ENCODE measurements at places on chromosomes 12 and 14.

DNA sequence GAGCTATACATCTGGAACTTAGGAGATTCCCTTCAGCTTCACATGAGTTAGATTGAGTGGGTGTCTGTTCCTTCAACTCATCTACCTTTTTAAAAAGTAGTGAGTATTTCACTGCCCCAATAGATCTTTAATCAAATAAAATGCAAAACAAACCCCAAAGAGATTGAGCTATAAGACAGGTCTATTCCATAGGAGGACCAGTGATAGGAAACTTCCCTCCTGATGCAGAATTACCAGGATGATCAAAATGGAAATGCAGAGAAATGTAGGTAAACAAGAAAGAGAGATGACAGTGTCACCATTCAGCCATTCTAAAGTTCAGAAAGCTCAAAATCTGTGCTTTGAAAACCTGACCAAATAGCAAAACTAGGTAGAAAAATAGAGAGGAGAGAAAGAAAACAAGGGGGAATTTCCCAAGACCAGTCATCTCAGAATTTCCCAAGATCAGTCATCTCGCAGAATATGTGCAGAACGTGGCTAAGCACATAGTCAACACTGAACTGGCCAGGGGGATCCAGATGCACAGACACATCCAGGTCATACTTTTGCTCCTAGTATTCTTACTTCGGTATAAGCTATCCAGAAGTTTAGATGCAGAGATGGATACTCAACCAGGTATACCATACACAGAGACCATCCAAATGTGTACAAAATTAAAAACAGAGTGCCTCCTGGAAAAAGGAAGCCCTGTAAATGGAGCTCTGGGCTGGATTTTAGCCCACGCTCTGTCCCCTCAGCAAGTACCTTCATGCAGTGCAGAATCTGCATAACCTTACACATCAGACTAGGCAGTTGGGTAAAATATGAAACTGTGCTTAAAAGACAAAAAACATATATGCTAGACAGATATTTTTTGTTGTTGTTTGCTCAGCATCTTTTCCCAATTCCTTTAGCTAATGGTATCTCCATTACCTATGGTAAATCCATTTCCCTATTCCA, 27.4 kb downstream of the SLC41A2 start:
- DNase-seq = no peak

DNA sequence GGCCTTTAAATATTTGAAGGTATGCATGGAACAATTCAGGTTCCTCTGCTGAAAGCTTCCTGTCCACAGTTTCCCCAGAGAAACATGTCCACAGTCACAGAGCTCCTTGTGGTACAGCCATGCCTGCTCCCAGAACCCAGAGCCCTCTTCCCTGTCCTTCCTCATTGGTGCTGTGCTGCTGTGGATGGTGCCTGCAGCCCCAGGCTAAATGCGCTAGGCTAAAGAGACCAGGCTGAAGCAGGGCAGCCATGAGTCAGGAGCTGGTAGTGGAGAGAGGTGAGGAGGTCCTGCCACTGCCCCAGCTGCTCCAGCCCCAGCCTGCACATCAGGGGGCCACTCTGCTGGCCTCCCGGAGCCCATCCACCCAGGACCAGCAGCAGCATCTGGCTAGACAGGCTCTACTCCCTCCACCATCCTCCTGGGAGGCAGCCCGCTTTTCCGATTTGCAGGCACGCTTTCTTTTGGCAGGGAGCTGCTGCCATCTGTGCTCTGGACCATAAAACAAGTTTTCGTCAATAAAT, 65.4 kb upstream of the DDX11 start:
- DNase-seq = no peak

- DNase-seq = no peak
These were observed 42.4 kb upstream of the BDKRB2 start for GRCh38 chr14:96162265-96162664.

DNA sequence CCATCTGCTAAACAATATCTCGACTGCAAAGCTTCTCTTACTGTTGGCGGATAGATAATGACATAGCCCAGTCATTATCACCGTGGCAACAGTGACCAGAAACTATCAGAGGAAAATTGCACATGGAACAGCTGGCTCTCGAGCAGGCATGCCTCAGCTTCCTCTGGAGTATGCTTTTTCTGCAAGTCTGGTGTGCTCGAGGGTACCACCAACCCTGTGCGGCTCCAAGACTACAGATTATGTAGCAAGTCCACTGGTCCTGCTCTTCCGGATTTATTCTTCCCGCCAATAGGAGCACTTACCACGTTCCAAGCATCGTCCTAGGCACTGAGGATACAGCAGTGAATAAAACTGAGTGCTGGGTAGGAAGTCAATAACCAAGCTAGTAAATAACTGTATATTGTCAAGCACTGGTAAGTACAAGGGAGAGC, 1.4 kb upstream of the GLRX5 start:
- no peak for DNase-seq

DNA sequence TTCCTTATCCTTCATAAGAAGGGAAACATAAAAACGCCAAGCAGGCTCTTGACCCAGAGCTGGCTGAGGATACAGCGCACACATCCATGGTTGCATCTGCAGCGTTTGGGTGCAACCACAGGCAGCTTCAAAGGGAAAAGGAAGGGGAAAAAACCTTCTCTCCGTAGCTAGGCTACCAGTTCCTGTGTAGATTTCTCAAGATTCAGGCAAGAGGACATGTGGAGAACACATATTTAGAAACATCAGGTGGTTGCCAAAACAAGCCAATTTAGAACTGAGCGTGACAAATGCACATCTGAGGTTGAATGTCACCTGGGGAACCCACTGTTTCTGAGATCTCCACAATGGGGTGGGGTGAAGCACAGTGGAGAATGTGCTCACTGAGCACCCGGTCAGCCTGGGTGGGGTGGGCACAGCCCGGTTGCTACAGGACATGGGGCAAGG, 78.3 kb upstream of the BDKRB2 start:
- DNase-seq = peak; percentile 43

DNA sequence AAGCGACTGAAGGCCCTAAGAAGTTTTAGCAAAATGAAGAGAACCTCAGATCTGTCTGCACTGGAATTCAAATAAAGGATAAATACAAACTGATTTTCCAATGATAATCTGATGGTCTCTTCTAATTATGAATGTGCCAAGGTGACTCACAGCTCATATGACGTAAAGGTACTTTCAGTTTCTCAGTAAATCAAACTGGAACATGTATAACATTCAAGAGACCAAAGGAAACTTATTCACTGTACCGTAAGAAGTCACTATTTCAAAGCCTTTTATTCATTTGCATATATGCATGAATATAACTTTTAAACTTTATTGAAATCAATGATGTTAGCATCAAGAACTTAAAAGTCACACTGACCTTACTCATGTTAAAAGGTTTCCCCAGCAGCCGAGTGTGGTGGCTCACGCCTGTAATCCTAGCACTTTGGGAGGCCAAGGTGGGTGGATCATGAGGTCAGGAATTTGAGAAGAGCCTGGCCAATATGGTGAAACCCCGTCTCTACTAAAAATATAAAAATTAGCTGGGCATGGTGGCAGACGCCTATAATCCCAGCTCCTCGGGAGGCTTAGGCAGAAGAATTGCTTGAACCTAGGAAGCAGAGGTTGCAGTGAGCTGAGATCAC, 52.2 kb downstream of the ATXN2 start:
- no peak for DNase-seq

GRCh38 chr14:30808576-30808975, 65.8 kb upstream of the COCH start:
- no peak for DNase-seq

DNA sequence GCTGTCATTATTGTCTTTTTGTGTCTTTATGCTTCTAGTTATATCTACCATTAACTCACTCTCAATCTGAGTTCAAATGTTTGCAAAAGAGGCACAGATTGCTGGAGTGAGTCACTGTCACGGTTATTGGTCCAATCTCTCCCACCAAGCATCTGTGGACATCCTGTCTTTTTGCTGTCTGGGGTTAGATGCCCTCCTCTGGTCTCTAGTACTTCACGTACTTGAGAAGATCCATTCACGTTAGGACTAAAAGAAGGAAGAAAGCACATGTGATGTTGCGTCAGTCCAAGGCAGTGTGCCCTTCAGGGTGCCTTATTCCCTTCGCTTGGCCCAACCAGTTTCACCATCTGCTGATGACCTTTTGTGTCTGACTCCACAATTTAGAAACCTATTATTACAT, 72.3 kb upstream of the STXBP6 start:
- DNase-seq = no peak

DNA sequence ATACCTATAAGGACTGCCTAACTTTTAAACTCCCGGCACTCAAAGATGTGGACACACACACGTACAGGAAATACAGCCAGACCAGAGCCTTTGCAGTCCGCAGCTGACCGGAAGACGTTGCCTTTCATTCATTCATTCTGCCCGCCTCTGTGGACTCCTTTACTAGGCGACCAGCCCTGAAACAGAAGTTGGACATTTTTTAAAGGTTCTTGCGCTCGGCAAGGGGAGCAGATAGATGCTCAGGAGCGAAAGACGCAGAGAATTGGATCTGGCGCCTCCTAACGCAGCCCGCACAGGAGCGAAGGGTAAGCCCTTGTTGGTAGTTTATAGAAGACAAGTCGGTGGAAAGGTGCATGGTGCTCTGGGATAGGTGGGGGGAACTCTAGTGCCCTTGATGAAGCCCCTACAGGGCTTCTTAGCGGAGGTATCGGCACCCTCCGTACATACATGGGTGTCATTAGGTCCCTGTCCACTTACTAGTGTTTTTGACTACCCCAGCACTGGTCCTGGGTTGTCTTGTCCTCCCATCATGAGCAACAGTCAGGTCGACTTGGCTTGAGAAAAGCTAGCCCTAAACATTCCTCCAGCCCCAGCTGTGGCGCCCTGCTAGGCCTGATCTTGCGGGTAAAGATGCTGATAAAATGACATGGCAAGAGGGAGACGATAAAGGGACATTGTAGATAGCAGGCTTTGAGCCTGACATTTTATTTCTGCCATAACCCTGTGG, at the start of gene KDM2B:
Gene KDM2B (minus strand): TSS at position 65 of the 727 bp plus-strand sequence. CDS start 112 bp downstream, outside the sequence.
- DNase-seq = peak; percentile 50

DNA sequence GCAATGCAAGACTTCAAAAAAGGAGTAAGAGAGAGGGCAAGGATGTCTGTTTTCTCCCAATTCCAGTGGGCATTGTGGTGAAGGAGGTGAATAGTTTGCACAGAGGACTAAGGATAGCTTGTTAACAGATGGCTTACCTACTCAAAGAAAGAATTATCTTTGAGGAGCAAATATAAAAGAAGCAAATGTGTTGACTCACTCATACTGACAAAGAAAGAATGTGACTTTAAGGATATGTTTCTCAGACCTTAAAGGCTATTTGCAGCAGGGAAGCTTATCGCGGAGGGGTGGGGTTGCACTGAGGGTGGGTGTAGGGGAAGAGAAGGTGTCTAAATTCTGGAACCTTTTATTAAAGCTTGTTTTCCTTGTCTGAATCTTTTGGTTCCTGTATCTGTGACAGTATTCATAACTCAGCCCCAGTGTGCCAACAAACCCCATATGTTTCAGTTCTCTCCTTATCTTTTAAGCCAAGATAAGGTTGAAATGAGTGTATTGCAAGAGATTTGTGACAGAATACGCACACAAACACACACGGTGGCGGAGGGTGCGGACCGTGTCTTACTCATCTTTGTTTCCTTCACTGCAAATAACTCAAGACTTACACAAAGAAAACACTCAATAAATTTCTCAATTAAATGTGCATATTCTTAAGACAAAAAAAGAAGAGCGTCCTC, 146.4 kb upstream of the ARID2 start:
- DNase-seq = no peak

- DNase-seq = no peak
These were observed 79.0 kb downstream of the ARL6IP4 start for GRCh38 chr12:123059500-123059899.

DNA sequence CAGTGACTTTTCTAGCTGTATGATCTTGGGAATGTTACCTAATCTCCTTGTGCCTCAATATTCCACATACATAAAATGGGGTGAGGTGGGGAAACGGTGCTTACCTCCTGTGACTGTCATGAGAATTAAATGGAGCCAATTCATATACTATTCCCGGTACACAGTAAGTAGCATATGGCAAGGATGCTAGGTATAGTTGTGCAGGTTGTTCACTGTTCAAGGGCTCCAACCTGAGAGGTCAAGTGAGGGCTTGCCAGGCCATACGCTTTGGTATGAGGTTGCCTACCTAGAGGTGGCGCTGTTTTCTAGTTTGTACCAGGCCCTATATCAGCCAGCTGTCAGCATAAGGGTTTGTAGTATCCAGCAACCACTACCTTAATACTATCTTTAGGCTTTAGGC, 3.6 kb upstream of the BATF start:
- no peak for DNase-seq

- no peak for DNase-seq
These were observed 301.3 kb downstream of the AEBP2 start for GRCh38 chr12:19740472-19741131.

- no peak for DNase-seq
These were observed 267.1 kb downstream of the CACNA1C start for GRCh38 chr12:2319737-2320506.

DNA sequence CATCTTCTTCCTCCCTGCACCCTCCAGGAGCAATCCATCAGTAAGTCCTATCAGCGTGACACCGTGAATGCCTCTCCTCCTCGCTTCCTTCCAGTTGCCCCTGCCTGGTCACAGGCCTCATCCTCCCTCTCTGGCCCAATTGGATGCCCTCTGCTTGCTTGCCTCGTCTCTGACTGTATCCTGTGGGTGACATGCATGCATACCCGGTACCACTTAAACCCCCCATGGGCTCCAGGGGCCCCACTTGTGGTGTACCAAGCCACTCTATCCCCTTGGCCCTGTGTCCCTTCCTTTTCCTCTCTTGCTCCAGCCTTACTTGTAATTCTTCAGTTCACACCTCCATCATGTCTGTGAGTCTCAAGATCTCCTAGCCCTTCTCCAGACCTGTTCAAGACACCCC, 106.0 kb upstream of the RTL1 start:
- DNase-seq = no peak

- DNase-seq = peak; percentile 27
These were observed 152.0 kb downstream of the KTN1 start for GRCh38 chr14:55731881-55732498.

DNA sequence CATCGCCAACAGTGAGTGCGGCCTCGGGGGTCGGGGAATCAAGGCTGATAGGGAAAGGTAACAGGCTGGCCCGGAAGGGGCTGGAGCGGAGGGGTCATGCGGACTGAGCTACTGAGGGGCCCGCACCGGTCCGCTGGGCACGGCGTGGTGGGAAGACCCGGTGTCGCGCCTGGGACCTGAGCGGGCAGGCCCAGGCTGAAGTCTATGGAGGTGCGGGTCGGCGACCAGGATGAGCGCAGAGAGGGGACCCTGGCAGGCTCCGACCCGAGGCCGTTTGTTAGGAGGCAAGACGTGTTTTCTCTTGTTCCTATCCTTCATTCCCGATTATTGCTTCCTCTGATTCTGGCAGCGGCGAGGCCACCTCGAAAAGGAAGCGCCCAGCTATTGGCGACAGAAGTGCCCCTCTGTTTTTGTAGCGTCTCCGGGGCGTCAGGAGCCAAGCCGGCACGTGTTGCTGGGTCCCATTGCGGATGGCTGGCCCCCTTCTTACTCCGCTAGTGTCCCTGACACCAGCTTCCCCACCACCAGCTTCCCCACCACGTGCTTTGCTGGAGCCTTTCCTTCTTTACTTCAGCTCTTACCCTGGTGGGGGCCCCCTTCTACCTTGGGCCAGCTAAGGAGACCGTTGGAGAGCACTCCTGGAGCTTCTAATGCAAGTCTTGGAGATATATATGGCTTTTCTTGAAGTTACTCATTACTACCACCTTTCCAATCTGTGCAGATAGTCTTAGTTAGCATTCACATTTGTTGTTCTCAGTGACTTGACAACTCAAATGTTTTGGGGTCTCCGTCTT, 653 bp downstream of the PA2G4 start:
- DNase-seq = peak; percentile 28

- no peak for DNase-seq
These were observed 4.9 kb upstream of the KLHL33 start for GRCh38 chr14:20440882-20441281.
